ENCODE measurements at places on chromosomes 1 and 21. TPM values are rescaled to one million over a fixed set of nuclear protein-coding genes. Genes with fewer than 3 reads are reported as not detected.

SYT14 gene
- not detected for total RNA-seq

CELA3B gene
- total RNA-seq: not detected

SLC45A1 gene
- total RNA-seq: 0.91 TPM

MROH9 gene
- 0.34 TPM for total RNA-seq

KIF21B gene
- total RNA-seq: 6.4 TPM

VSIG8 gene
- 0.34 TPM for total RNA-seq

DNA sequence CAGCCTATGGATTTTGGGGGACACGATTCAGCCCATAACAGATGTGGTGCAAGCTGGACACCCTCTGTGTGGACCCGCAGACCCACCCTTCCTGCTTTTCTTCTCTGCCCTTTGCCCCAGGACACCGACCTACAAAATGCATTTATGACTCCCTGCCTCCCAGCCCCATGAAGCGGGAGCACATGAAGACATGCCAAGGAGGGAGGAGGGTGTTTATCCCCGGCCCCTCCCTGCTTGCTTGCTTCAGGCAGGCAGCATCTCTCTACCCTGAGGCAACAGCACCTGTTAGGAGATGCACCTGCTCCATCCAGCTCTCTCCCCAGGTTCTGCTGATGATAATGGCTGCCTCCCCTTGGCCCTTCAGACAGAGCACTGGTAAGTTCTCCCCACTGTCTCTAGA is 187.5 kb downstream of the PSMG1 start:
- DNase-seq: no peak

DNA sequence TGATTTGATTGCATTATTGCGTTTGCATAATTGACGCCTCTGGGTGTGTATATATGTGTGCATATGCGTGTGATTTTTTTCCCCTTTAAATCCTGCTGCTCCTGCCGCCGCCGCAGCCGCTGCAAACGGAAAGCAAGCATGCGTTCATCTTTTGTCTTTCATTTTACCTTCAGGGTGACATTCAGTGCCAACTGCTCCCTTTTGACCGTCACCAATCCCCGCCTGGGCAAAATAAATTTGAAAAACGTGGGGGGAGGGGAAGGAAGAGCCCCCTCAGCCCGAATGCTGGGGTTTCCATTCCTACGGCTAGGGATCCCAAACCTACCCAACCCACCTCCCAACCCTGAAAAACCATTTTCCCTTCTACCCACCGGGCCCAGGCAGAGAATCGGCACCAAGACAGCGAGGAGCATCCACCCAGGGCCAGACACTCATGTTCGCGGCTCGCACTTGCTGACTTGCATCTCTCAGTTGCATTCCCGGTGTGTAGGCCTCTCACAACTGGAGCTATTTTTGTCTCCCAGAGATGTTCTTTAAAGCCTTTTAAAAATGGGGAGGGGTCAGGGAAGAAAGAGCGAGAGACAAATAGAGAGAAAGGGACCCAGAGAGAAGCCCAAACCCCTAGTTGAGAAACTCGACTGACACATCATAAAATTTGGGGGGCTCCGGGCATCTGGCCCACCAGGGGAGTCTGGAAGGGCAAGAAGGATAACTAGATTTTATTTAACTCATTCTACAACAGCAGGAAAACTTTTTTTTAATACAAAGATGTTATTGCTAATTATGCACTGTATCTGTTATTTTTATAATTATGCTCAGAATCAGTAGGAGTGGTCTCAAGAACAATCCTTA is 367.1 kb upstream of the ESRRG start:
- DNase-seq: no peak

GRCh38 chr1:80891871-80892270 is 908.9 kb upstream of the ADGRL2 start:
- no peak for DNase-seq

- no peak for DNase-seq
Measured at GRCh38 chr1:63668298-63668697, 75.1 kb downstream of the PGM1 start.

GRCh38 chr1:19391596-19391981 is 79.5 kb downstream of the SLC66A1 start:
- no peak for DNase-seq

- peak; percentile 37 for DNase-seq
Measured at GRCh38 chr1:33468531-33468930, 3.9 kb upstream of the ZSCAN20 start.

DNA sequence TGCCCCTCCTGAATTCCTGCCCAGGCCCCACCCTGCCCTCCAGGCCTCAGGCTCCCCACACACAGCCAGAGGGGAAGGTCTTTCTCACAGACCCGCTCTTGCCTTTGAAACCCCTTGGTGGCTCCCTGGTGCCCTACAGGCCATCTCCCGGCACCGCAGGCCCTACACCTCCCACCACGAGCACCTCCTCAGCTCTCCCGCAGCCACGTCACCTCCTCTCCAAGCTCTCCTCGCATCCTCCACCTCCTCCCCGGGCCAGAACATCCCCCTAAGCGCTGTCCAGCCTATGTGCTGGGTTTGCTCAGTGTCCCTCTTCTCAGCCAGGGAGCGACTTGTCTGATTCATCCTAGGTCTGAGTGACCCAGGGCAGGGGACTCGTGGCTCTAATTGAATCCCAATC is 66.4 kb downstream of the DMRTB1 start:
- DNase-seq: no peak

GRCh38 chr1:58911841-58912499 is 128.1 kb upstream of the JUN start:
- DNase-seq: no peak

DNA sequence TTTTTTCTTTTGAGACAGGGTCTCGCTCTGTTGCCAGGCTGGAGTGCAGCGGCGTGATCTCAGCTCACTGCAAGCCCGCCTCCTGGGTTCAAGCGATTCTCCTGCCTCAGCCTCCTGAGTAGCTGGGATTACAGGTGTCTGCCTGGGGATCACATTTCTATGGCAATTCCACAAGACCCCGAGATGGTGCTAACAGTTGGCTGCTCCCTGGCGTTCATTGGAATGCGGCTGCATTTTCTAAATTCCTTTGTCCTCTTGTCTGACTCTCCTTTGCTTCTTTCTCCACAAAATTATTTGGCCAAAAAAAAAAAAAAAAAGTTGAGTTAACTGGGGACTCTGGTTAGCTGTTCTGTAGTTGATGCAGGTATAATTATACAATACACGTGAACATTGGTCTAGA is 176.4 kb downstream of the ETS2 start:
- no peak for DNase-seq

DNA sequence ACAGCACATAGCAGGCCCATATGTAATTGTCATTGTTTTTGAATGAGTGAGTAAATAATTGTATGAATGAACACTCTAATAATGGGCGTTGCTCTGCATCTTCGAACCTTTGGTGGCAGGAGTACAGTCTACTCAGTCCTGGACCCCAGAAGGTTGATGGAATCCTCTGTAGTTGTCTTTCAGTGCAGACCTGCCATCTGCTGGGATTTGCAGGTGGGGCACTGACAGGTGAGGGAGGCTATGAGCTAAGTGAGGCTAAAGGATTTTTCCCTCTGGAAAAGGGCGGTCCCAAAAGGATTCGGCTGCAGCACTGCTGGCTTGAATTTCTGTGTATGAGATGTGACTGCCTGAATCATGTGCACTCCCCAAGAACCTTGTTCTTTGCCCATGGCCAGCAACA is 53.4 kb downstream of the PLXNA2 start:
- DNase-seq: no peak

DNA sequence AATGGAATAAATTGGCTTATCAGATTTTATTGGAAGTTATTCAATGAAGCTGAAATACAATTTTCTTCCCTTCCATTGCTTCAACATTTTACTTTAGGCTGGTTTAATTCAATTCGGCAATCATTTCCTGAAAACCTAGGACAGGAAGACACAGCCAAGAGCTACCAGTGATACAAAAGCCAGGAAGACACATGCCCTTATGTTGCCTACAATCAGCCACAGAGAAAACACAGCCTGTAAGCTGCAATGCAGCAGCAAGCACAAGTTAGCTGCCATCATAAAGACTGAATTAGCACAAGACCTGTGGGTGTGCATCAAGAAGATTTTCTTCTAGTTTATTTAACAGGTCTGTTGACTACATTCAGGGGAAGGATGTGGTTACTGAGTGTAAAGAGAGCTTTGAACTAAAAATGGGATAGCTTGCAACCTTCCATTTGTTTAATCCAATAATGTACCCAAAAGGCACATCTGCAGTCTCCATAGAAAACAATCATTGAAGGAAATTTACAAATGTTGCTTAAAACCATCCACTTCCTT is 193.8 kb downstream of the KCNH1 start:
- no peak for DNase-seq

DNA sequence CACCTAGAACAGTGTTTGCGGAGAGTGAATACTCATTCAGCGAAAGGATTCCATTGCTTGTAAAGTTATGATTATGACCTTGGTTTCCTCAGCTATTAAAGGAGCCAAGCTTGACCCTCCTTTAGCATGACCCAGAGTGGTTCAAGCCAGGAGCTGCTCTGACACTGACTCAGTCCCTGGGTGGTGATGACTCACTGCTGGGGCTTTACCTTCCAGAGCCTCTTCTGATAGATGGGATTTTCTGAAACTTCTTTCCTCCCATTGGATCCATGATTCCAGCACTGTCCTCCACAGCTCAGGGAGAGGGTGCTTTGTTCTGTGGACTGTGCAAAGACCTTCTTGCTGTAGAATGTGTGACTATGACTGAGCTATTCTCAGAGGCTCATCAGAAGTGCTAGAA is 77.4 kb downstream of the S1PR1 start:
- DNase-seq: no peak

DNA sequence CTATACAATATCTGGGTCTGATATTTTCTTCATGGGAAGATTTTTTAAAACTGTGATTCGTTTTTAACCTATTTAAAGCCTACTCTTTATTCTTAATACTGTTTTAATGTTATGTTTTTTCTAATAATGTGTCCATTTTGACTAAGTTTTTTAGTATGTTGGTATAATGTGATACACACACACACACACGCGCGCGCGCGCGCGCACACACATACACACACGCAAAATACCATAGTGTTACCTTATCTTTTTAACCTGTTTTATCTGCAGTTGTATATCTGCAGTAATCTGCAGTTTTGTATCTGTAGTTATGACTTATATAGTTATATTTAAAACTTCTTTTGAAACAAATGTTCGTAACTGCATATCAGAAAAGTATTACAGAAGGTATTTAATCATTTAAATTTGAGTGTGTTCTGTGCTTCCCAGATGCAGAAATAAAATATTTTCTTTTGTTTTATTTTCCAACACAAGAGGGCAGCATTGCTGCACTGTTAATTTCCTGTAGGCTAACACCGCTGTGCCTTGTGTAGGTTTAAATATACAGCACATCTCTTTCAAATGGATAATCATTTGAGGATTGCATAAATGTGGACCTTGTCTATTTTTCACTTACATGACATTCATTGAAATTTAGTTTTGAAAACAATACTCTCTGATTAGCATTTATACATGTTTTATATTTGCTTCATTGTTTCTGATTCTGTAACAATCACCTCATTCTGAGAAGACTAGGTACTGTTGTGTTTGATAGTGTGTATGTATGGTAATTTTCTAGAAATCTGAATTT is 166.1 kb downstream of the PDE4B start:
- DNase-seq: peak; percentile 89

GRCh38 chr1:34292472-34292871 is 115.8 kb downstream of the C1orf94 start:
- DNase-seq: no peak

DNA sequence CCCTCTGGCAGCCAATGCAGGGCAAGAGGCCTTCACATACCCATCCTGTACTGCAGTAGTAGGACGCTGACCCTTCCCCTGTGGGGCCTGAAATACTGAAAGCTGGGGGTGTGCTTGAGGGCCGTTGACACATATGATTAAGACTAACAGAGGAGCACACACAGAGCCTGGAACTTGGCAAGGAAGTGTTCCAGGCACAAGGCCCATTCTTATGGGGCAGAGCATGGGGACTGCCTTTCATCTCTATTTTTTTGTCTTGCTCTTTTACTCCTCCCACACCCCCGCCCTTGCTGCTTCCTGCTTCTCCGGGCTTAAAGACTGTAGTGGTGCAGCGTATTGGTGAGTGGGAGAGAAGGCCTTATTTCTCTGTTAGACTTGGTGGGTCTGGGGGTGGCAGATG is 137.4 kb downstream of the BACH1 start:
- DNase-seq: no peak

- peak; percentile 40 for DNase-seq
Measured at GRCh38 chr1:234848972-234849649, 239.1 kb upstream of the IRF2BP2 start.

GRCh38 chr1:201350884-201351283 is 26.6 kb downstream of the TNNT2 start:
- no peak for DNase-seq

- no peak for DNase-seq
Measured at GRCh38 chr1:114109981-114110380, 43.7 kb downstream of the SYT6 start.

- no peak for DNase-seq
Measured at GRCh38 chr1:67434491-67434890, 4.3 kb upstream of the SERBP1 start.

GRCh38 chr1:248114890-248115289 is 19.9 kb downstream of the OR2L13 start:
- DNase-seq: no peak

GRCh38 chr1:68128157-68128556 is 77.7 kb upstream of the DIRAS3 start:
- no peak for DNase-seq

- no peak for DNase-seq
Measured at GRCh38 chr1:99348397-99349132, 84.3 kb downstream of the PLPPR4 start.

DNA sequence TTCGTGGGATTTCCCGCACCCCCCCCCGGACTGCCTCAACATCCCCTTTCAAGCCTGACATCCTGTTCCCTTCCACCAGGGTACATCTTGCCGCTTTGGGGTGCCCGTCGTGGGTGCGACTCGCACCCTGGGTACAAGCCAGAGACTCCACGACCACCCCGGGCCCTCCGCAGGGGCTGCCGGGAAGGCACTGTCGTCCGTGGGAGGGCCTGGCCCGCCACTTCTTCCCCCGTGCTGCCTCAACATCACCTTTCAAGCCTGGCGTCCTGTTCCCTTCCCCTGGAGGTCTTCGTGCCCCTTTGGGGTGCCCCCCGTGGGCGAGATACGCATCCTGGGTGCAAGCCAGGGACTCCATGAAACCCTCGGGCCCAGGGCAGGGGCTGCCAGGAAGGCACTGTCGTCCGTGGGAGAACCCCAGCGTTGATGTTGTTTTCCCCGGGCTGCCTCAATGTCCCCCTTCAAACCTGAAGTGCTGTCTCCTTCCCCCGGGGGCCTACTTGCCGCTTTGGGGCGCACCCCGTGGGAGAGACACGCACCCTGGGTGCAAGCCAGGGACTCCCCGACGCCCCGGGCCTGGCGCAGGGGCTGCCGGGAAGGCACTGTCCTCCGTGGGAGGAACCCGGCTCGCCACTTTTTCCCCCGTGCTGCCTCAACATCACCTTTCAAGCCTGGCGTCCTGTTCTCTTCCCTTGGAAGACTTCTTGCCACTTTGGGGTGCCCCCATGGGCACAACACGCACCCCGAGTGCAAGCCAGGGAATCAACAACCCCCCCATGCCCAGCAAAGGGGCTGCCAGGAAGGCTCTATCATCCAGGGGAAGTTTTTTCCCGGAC is 138.6 kb downstream of the LIPI start:
- DNase-seq: no peak
